ENCODE measurements at places on chromosomes 4 and X.

- peak; percentile 78 for DNase-seq
Observed at GRCh38 chr4:2469192-2469984, 482 bp downstream of the RNF4 start.

- no peak for DNase-seq
Observed at GRCh38 chrX:17456526-17456925, 81.5 kb downstream of the NHS start.

- no peak for DNase-seq
Observed at GRCh38 chrX:68880846-68881552, 52.2 kb downstream of the EFNB1 start.

DNA sequence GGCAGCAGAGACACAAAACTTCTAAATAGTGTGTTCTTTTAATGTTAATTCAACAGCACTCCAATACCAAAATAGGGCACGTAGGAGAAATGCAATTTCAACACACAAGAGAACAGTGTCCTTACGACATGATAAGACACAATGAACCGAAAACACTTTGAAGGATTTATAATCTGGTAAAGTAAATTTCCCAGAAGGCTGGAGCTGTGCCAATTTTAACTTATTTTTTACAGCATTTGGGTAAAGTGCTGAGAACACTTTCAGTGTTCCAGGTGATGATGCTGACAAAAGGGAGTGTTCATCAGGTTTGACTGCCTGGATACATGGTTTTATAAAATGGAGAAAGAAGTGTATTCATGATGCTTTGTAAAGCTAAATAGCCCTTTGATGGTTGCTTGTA is 76.5 kb downstream of the MAPK10 start:
- DNase-seq, result no peak

DNA sequence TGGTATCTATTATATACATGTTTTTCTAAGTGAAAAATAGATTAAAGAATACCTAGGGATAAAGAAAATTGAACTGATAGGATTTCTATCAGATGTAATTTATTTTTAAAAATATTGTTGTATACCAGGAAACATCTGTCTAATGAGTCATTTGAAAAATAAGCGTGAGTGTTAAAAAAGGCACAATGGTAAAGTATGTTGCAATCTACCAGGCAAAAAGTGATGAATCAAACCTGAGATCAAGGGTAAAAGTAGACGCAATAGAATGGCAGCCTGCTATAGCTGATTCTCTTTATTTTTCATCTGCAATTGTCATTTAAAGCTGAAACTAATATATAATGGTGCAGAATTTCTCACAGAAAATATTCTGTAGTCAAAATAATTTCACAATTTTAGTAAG is 1119.6 kb downstream of the PCDH18 start:
- no peak for DNase-seq

GRCh38 chr4:180530787-180531186 is 1712.4 kb upstream of the TENM3 start:
- DNase-seq, result no peak

Data from DMS53 (cell line).